Right forelimb (tissue), 1 donor: ENCODE measurements at places on chromosomes 11 and 22.

- no peak for DNase-seq
These were observed 4.6 kb upstream of the ZBED5 start for GRCh38 chr11:10862446-10862845.

DNA sequence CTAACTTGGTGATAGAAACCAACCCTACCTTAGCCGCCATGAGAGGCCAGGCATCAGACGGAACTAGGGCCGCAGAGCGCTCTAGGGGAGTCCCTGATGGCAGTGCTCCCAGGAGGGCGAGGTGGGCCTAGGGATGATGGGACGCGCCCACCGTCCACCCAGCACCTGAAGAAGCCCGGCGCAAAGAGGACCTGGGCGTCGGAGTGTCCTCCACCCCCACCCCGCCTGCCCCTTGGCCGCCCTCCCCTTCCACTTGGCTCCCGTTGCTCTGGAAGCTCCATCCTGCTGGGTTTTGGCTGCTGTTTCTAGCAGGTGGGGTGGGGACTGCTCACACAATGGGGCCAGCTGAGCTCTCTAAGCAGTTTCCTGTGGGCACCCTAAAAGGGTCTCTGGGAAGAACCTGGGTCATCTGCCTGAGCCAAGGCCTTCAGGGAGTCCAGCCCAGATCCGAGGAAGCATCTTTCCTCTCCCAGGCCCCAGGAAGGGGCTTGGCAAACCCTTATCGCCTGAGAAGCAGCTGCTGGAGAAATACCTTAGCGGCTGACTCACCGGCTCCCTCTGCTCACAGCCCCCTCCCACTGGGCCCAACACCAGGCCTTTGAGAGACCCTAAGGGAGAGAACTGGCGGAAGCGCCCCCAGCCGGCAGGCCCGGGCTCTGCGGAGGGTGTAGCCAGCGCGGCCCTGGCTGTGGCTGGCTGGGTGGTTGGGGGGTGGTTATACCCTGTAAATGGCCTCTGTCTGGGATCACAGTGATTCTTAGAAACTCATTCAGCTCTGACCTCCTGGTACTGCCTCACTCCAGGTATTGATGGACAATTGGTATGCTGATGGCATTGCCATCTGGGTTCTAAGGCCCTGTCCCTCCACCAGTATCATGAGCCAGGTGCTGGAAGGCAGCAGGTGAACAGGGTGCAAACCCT, 19.3 kb downstream of the CREB3L1 start:
- DNase-seq = peak; percentile 85

DNA sequence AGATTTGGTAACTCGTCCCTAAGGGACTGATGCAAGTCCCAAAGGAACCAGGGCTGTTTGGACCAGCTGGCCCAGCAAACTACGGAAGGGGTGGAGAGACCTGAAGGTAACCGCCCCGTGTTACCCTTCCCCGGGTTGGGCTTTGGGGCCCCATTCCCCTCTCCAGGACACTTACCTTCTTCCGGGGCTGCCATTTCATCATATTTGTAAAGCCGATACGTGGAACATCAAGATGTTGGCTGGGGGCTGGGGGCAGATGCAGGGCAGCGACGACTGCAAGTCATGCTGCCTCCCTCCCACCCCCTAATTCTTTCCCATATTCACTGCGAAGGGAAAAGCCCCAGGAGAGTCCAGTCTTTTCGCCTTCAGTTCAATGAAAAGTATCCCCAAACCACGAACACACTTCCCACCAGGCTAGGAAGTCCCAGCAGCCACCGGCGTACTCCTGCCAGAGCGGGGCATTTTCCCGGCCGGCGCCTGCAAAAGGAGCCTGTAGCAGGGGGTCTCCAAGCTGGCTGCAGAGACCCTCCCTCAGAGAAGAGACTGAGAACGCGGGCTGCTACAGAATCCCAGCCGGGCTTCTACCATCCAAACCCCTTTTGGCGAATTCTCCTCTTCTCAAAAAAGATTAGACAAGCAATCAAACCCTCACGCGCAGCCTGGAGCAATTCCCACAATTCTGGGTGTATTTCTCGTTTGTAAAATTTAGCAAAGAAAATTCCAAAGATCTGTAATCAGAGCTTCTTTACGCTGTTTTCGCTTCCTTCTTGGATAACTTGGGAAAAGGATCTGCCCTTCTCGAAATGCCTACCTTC, 236.7 kb downstream of the TTC28 start:
- DNase-seq = peak; percentile 72

- DNase-seq = no peak
These were observed 19.5 kb upstream of the FLRT1 start for GRCh38 chr11:64015935-64016845.

GRCh38 chr11:102664001-102664752, 39.0 kb upstream of the MMP20 start:
- no peak for DNase-seq

DNA sequence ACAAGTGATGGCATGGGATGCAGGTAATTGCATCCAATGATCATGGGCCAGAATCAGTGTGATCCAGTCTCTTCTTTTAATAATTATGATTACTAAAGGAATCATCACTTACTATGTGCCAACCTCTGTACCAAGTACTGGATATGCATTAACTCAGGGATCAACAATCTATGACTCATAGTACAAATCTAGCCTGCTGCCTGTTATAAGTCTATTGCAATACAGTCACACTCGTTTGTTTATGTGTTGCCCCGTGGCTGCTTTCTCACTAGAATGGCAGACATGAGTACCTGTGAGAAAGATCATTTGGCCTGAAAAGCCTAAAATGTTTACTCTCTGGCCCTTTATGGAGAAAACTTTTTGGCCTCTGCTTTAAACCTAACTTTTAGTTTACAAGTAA, 45.0 kb downstream of the OR6Q1 start:
- no peak for DNase-seq

- no peak for DNase-seq
These were observed 46.7 kb upstream of the CTTN start for GRCh38 chr11:70351646-70352045.

DNA sequence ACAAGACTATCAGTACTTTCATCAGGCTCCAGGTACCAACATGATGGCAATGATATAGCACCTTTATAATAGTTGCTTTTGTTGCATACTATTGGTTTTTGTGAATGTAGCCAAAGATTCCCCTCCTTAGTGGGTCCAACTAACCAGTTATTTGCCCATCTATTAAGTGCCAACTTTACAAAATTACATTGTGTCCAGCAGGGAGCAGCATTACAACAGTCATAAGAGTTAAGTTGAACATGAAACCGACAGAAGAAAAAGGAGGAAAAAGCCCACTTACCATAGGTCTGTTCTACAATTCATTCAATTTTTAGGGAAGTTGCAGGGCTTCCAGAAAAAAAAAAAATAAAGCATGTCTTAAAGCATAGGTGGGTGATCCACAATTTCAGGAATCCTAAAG, 21.6 kb downstream of the IMMP1L start:
- DNase-seq = no peak

DNA sequence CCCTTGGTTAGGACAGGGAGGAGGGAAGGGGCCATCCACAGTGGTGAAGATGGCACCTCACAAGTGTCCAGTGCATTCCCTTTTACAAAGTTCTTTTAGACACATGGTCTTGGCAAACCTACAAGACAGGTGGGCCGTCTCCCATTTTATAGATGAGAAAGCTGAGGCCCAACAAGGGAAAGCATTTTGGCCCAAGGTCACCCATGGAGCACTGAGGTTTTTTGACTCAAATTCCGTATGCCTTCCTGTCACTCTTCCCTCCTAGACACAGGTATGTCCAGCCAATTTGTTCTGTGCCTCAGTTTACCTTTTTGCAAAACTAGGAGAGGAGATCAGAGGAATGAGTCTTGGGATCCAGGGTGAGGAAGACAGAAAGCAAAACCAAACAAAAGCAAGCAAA, 1.2 kb downstream of the C1QTNF4 start:
- DNase-seq = no peak

DNA sequence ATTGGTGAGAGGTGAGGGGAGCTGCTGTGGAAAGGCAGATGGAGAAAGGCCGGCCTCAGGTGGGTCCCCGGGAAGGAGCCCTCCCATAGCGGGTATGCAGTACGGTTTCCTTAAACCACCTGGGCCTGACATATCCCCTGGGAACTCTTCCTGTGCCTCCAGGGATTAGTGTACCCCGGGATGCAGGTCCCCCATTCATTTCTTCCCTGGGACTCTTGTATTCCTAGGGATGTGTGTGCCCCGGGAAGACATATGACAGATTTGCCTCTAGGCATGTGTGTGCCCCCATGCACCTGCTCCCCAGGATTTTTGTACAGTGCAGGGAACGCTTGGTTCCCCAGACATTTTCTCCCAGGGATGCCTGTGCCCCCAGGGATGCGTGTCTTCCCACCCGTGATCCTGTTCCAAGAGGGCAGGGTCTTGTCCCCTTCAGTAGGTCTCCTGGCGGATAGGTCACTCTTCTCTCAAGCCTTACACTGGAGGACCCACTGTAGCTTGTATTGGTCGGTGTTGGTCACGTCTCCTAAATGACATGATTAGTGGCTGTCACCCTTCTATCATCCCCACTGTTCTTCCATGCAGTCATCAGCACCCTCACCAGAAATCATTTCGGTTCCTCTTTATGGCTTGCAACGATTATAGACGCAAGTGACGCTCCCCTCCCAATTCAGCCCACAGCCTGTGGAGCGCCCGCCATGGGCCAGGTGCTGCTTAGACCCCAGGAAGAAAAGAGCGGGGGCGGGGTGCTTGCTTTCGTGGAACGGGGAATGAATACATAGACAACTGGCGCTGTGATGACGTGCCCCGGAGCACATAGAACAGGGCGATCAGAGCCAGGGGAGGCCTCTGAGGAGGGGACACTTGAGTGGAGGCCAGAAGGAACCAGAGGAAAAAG, 1.3 kb downstream of the PARVB start:
- DNase-seq = no peak

DNA sequence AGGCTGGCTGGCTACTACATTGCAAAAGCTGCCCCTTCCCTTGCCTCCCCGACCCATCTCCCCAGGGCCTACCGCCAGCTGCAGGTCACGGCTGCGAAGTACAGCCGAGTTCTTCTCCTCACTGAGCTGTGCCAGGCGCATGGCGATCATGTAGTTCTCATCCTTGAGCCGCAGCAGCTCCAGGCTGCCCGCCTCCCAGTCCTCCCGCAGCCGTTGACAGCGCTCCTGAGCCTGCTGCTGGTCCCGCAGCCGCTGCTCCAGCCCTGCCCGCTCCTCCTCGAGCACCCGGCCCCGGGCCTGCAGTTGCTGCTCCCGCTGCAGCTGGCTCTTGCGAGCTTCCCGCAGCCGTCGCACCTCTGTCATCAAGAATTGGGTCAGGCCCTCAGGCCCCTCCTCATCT, 3.3 kb downstream of the CARD10 start:
- no peak for DNase-seq

DNA sequence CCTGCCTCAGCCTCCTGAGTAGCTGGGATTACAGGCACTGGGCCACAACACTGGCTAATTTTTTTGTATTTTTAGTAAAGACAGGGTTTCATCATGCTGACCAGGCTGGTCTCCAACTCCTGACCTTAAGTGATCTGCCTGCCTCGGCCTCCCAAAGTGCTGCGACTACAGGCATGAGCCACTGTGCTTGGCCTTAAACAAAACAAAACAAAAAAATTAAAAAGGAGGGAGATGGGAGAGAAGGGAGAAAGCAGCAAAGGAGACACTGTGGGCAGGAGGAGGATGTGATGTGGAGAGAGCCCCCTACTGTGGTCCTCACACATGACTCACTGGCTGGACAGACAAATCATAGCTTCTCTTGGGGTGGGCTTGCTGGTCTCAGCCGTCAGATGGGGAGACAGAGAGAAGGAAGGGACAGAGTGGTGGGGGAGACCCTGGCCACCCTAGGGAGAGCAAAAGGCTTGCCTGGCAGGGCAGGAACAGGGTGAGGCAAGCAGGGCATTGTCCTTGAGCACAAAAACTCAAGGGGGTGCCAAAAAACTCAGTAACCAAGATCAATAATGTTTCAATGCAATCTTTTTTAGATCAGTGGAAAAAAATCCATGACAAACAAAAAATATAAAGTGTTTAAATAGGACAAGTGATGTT, 31.6 kb downstream of the TPST2 start:
- DNase-seq = no peak

DNA sequence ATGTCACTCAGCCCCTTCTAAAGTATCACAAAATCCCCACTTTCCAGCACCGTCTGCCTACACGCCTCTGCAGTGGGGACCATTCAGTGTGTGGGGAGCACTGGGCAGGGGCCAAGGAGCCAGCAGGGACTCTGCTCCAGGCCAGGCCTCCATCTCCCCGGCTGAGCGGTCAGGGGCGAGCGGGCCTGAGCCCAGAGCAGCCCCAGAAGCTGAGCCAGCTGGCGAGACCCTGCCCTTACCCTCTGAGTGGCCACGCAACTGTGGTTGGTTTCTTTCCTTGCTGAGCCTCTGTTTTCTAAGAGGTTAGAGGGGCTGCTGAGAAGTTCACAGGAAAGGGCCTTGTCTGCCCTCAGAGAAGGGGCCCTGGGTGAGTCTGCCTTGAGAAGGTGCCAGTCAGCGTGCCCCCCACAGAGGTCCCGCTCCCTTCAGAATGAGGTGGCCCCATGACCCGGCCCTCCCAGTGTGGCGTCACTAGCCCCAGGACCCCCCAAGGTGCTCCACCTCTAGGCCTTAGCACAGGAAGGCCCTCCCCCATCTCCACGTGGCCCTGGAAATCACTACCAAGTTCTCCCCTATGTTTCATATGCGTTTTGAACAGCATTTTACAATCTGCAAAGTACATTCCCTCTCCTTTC, 46.9 kb downstream of the WNT11 start:
- DNase-seq = no peak

DNA sequence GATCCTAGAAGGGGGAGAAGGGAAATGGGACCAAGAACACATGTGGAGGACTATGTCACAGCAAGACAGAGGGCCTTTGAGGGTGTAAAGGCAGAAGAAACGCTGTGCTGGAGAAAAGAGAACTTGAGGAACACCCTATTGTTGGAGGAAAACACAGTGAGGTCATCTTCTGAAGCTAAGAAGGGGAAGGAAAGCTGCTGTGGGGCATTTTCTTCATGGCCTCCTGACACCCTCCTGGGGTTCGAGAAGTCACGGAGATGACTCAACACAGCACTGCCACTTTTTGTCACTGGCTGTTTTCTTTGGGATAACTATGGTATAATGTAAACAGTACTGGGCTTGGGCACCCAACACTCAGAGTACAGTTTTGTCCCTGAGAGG, 492.6 kb upstream of the CADM1 start:
- DNase-seq = no peak

DNA sequence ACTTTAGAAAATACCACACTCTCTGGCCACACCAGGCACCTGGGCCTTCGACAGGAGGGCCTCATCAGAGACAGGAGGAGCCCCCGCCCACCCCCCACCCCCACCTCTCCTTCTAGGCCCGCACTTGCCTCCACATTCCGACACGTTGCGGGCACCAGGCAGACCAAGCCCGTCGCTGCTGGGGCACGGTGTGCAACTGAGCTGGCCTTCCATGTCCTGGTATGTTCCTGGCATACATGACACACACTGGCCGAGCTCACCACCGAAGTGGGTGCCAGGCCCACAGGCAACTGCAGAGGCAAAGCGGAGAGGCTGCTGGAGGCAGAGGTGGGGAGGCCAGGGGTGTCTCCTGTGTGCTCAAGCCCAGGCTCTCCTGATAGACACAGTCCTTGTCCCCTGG, 27.0 kb upstream of the TTLL12 start:
- DNase-seq = no peak

GRCh38 chr11:96199563-96200025, 143.4 kb downstream of the MAML2 start:
- no peak for DNase-seq
